DMS153 (cell line): ENCODE measurements at places on chromosomes 12 and 14.
A peak's percentile ranks its signal among the peaks of the same experiment; 100 is the strongest.

DNA sequence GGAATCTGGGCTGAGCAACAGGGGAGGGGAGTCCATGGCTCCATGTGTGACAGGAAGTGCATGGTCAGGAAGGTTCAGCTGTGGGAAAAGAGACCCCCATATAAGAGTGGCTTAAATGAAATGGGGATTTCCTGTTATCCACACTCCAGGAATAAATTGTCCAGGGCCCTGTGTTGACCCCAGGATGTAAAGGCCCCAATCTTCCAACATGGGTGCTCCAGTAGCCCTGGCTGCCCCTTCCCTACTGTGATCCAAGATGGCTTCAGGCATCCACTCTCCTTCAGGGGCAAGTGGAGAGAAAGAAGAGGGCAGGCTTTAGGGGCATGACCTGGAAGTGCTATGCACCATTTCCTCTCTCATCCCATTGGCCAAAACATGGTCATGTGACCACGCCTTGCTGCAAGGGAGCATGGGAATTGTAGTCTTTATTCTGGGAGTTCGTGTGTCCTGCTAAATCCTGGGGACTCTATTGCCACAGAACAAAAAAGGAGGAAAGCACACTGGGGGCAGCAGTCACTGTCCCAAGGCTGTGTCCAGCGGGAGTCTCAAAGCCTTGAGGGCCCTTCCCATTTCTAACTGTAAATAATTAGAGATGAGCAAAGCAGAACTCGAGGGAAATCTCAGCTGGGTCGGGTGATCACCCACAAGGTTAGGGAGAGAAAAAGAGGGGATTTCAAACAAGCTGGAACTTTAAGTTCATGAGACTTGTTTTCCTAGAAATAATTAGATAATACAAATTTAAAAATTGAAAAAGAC lies 289.2 kb downstream of the ADGRD1 start:
- DNase-seq: peak; percentile 32

- DNase-seq: no peak
Observed at GRCh38 chr14:69370061-69370460, 28.0 kb downstream of the ERH start.

- no peak for DNase-seq
Observed at GRCh38 chr14:94880106-94880505, 110.2 kb upstream of the GSC start.

DNA sequence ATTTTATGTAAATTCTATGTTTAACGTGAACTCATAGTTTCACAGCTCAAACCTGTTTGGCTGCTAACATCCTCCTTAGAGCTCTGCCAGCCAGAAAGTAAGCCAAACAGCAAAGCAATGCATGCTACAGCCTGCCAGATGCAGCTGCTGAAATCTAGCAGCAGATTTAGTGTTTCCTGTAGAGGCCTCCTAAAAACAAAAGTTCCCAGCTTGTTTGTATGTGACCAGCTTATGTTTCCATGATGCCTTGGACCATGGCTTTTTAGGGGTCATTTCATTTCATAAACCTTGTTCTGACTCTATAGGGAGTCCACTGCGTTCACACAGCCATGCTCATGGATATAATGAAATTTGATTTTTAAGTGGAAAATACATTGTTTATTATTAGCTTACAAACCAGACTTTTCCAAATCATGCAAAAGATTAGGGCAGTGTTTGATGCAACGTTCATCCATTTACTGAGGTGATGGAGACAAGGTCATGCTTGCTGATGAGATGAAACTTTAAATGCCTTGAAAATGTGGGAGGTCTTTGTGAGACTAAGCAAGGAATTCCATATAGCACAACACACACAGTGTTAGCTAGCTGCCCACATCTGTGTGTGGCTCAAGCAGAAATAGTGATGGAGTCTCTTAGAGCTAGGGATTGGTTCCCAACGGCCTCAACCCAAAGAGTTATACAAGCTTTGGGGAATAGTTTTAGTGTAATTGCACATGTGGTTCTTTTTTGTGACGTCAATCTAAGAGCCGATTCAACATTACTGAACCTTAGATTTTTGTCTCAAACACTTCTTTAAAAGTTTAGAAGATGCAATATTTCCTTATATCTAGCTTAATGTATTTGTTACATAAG lies 157.5 kb upstream of the LRIG3 start:
- peak; percentile 22 for DNase-seq

- no peak for DNase-seq
Observed at GRCh38 chr14:58265401-58265800, 20.8 kb downstream of the PSMA3 start.

- no peak for DNase-seq
Observed at GRCh38 chr12:104049903-104050356, at the start of gene GLT8D2. Gene GLT8D2 (minus strand): TSS chr12:104050187. CDS start chr12:104019648, 30,539 bp downstream.

- DNase-seq: no peak
Observed at GRCh38 chr12:92558806-92559205, 144.0 kb upstream of the PLEKHG7 start.

DNA sequence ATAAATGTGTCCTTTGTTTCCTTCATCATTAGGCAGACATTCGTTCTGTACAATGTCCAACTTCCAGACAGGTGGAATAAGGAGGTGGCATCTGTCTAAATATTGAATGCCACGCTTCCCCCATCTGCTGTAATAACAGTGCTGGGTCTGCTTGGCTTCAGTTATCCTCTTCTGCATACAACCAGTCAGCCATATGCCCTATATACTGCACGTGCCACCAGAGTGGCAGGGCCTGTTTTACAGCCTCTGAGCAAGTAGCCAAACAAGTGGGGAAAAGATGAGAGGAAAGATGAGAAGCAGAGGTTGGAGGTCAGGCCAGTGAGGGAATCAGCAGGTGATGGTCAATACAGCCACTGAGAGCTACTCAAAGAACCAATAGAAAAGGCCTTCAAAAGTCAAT lies 55.4 kb downstream of the OTX2 start:
- DNase-seq: peak; percentile 22

DNA sequence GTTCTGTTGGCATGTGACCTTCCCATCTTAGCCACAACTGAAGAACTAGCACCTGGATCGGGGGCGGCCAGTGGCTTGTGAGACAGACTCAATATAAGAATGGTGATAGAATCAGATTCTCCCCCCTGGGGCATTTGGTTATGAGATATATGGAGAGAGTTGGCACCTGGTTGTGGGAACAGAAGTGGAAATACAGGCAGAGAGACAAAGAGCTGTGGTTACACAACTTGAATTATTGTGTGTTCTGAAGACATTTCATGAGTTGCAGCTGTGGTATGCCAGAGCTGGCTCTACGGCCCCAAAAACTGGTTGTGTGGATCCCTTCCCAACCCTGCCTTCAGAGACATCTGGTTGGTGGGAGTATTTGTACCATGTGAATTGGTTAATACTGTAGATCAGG lies 2.9 kb upstream of the MSRB3 start:
- no peak for DNase-seq

- no peak for DNase-seq
Observed at GRCh38 chr12:126952096-126953007, 1314.6 kb upstream of the TMEM132C start.

DNA sequence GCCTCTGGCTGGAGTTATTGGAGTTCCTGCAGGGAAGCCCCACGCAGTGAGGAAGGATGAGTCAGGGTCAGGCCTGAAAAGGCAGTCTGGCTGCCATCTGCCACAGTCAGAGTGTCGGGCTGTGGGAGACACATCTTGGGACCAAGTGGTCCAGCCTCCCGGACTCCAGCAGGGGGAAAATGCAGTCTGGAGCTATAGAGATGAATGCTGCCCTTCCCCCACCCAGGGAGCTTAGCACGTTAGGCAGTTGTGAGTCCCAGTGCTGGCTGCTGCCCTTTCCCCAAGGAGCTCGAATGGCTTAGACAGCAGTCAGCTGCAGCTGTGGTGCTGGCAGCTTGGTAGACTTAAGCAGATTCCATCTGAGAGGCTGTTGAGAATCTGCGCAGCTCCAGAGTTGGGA lies 8.2 kb upstream of the NTS start:
- DNase-seq: no peak

- DNase-seq: no peak
Observed at GRCh38 chr12:27534765-27535161, 10.8 kb downstream of the PPFIBP1 start.

DNA sequence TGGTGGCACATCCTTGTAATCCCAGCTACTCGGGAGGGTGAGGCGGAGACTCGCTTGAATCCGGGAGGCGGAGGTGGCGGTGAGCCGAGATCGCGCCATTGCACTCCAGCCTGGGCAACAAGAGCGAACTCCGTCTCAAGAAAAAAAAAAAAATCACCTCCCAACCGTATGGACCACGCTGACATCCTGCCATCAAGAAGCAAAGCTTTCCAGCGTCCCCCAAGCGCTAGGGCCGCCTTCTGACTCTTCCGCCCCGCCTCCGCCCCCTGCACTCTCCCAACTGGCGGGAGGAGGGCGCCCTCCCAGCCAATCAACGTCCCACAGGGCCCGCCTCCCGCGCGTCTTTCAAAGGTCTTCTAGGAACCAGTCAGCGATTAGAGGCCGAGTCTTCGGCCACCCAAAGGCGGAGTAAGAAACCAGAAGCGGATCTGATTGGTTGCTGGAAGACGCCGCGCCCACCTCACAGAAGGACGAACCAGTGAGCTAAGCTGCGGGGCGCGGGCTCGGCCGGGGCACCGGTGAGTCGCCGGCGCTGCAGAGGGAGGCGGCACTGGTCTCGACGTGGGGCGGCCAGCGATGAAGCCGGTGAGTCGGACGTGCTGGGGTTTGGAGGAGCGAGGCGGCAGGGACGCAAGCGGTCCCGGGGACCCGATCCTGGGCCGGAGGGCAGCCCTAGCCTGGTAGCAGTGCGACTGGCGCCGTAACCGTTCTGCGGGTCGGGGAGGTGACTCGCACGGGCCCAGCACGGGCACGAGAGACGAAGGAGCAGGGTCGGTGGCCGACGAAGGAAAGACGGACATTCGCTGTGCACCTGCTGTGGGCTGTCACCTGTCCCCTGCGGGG lies at the start of gene CDKN3:
CDKN3 (plus strand) TSS at position 515 of the 843 bp plus-strand sequence; CDS start at position 577, 62 bp downstream.
- peak; percentile 99 for DNase-seq

DNA sequence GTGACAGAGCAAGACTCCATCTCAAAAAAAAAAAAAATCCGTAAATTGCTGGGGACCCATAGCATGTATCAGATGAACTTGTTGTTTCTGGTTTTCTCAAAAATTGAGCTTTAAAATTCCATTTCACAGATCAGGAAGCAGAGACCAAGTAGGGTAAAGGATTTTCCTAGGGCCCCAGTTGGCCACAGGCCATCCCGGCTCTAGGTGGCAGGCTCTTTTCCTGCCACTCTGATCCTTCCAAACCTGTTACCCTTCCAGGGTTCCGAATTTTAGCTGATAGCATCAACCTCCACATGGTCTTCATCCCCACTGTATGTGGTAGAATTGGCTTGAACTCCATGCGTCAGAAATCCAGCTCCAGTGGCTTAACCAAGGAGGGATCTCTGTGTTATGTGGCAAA lies 36.1 kb upstream of the BDKRB2 start:
- DNase-seq: no peak

DNA sequence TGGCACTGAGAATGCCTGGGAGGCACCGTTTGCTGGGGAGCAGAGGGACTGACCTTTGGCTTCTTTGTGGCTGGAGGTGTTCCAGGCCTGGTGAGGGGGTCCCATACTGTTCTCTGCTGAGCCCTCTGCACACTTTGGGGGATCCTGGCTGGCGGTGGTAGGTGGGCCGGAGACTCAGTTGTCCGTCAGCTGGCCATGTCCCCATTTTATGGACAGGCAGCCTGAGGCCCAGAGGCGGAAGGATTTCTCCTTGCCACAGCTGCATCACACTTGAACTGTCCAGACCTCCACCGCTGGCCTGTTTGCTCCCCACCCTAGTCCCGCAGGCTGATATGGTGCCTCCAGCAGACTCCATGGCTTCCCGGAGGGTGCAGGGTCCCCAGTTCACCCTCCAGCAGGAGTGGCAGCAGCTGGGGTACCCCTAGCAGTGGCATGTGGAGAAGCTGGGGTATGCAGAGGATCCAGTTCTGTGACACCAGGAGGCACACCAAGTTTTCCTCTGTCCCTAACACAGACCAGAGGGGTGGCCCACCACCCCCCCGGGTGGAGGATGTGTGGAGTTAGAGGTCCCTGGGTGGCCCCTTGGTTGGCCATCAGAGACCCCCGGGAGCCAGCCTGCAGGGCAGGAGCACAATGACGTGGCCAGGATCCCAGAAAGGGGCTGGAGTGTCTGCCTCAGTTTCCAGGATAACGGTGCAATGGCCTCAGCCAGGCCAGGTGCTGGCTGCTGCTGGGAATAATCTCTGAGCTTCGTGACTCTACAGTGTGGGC lies 14.8 kb downstream of the SLC25A29 start:
- DNase-seq: no peak

DNA sequence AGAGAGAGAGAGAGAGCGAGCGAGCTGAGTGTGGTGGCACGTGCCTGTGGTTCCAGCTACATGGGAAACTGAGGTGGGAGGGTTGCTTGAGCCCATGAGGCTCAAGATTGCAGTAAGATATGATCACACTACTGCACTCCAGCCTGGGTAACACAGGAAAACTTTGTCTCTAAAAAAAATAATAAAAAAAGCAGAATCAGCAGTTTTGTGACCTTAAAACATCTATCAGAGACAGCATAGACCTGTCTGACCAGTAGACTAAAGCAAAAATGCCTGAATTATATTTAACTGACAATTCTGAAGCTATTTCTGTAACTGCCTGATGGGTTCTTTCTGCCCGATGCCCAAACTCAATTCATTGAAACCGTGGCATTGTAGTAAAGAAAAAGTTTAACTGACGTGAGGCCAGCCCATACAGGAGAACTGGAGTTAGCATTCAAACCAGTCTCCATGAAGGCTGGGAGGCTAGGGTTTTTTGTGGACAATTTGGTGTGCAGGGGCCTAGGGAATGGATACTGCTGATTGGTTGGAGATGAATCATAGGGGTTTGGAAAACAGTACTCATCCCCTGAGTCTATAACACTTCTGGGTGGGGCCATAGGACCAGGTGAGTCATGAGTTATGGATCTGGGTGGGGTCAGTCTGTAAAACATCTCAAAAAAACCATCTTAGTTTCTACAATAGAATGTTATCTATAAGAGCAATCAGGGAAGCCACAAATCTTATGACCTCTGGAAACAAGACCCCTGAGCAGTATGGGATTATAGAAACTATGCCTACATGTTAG lies 8.0 kb upstream of the RASSF8 start:
- no peak for DNase-seq

GRCh38 chr12:83864054-83864453 lies 1048.5 kb downstream of the SLC6A15 start:
- DNase-seq: no peak

DNA sequence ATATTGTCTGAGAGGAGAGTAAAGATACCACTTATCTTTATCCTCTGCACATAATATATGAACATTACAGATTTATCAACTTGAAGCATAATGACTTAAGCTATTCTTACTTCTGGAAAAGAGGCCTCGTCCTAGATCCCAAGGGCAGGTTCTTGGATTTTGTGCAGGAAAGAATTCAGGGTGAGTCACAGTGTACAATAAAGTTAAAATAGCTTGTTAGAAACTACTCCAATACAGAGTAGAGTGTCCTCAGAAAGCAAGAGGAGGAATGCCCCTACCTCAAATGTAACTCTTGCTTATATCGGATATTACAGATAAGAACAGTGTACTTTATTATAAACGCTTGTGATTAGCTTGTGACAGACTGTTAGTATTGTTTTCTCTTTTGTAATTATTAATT lies 41.9 kb upstream of the ABCC9 start:
- no peak for DNase-seq

GRCh38 chr12:50573271-50573670 lies 68.5 kb downstream of the DIP2B start:
- DNase-seq: no peak

- DNase-seq: peak; percentile 3
Observed at GRCh38 chr14:104187931-104188726, 49.7 kb downstream of the KIF26A start.
